ENCODE measurements at places on chromosomes 3 and 15. TPM values are rescaled to one million over a fixed set of nuclear protein-coding genes. Genes with fewer than 3 reads are reported as not detected.

GRCh38 chr3:70565861-70566260, 253.4 kb upstream of the MDFIC2 start:
- DNase-seq, result no peak

- DNase-seq, result no peak
Measured at GRCh38 chr15:94677202-94677790, 445.9 kb downstream of the MCTP2 start.

DNA sequence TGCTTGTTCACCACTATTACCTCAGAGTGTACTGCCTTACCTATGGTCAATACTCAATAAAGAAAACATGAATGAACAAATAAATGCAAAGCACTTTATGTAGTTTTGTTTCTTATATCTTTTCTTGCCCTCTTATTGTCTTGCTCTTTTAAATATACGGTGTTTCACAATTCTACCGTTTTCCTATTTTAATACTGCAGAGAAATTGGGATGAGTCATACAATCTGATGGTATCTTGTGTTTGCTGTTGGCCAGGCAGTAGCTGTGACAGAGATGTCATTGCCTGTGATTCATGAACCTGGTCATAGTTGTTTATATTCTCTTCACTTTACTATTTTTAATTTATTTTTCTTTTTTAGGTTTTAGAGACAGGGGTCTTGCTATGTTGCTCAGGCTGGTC, 48.3 kb downstream of the SERP1 start:
- DNase-seq, result no peak

GRCh38 chr3:128807186-128807830, 72.1 kb upstream of the ACAD9 start:
- no peak for DNase-seq

DNA sequence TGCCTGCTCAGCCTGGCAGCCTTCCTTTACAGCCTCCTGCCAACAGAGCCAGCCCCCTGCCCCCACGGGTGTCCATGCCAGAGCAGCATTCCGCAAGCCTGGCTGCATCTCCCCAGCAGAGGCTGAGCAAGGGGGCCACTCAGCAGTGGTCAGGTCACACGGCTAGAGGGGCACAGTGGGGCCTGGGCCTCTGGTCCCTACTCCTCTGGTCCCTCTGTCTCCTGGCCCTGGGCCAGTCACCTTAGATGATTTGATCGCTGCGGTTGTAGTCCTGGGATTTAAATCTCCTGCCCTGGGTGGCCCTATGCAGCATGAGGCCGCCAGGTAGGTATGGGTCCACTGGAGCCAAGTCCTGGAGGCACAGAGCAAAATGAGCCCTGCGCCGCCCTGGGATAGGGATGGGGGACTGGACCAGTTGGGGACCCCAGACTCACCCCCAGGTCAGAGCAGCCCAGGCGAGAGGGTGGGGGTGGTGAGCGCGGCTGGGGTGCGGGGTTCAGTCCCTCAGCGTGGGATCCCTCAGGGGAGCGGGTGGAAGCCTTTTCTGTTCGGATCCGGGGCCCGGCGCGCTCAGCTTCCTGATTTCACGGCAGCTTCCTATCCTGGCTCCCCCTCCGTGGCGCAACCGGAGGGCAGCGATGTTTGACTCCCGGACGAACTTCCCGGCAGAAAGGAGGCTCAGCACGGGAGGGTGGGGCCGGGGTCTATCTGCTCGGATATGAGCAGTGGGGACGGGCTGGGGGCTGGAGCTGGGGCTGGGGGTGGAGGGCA, at the start of gene ZBTB47:
TSS of gene ZBTB47 (plus strand) at position 138 of the 771 bp plus-strand sequence. CDS start 4,659 bp downstream, outside the sequence.
- no peak for DNase-seq

The CHST2 gene
- polyA plus RNA-seq, result 3.7 TPM

The OXSR1 gene
- polyA plus RNA-seq, result 26.0 TPM

DNA sequence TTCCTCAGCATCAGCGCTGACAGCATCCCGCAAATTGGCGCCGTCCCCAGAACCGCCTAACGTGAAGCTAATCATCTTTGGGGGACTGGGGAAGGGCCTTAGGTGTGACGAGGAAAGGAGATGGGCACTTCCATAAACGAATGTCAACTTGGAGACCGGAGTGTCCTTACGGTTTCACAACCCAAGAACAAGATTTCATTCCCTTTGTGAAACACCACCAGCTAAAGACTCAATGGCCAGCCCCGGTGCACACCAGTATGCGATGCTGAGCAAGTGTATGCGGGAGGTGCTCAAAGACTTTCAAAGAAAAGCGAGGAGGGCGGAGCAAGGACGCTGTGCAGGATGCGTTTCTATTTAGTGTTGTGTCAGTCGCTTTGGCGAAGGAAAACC, 759 bp upstream of the TTBK2 start:
- DNase-seq, result peak; percentile 60

DNA sequence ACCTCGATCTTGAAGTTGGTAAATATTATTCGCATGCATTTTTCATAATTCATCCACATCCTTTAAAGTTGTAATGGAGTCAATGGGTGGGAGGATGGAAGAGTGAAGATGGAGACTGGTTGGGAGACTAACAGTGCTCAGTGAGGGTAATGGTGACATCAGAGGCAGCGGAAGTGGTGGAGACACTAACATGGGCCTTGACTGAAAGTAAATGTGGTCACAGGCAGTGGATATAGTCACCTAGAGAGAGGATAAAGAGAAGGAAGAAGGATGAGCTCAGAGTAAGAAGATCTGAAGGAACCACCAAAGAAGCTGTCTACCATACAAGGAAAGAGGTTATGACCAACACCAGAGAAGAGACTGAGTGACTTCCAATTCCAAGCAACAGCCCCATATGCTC, 281.6 kb upstream of the STT3B start:
- no peak for DNase-seq

The FBXW12 gene
- 0.98 TPM for polyA plus RNA-seq

GRCh38 chr3:15831927-15832326, 34.1 kb upstream of the ANKRD28 start:
- no peak for DNase-seq

The GOLGA6L10 gene
- 12.8 TPM for polyA plus RNA-seq

DNA sequence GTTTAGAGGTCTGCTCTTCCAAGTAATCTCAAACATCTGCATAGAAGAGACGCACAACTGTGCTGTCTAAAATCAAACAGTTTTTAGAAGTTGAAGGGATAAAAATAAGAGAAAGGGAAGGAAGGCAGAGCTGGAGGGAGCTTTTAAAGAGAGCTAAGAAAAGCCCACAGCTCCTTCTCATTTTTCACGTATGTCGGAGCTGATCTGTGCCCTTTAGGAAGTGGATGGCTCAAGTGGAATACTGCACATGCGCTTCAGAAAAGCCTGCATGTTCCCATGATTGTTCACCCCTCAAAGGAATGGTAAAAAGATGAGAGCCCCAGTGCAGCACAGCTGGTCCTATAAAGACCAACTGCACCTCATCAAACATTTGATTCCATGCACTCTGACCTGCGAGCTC, 207.2 kb downstream of the ADAMTS17 start:
- DNase-seq, result no peak
